ENCODE measurements at places on chromosomes 13 and 19.

DNA sequence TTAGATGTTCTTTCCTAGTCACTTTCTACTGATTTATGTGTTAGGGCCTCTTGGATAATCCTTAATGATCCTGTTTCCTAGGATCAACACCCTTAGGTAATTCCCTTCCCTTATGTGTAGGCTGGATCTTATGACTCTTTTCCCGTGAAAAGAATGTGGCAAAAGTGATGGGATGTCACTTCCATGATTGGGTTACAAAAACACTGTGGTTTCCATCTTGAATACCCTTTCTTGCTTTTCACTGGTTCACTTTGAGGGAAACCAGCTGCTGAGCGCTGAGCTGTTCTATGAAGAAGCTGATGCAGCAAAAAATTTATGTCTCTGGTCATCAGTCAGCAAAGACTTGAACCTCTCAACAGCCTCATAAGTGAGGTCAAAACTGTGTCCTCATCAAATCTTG lies 609.4 kb downstream of the OLFM4 start:
- DNase-seq: no peak

- no peak for DNase-seq
Measured at GRCh38 chr19:10625003-10625761, at the start of gene SLC44A2. TSS of gene SLC44A2 (plus strand) at chr19:10625553. CDS start at chr19:10625634, 81 bp downstream.

- DNase-seq: no peak
Measured at GRCh38 chr13:101291206-101291605, 125.1 kb downstream of the NALCN start.

GRCh38 chr13:75153834-75154233 lies 328.1 kb downstream of the TBC1D4 start:
- peak; percentile 33 for DNase-seq

DNA sequence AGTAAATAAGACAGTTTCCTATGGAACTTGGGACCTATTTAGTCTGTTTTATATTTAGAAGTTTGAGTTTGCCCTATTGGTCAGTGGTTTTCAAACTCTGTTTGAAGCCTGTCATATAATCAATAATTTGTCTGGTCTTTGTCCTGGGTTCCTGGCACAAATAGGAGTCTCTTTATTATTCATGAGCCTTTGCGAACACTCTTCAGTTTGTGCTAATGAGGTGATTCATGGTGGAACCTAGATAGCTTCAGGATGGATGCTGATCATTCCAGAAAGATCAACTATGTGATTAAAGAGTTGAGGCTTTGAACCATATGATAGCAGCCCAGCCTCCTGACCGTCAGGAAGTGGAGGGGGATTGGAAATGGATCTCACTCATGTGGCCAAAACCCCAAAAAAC lies 10.0 kb upstream of the VWA8 start:
- no peak for DNase-seq

DNA sequence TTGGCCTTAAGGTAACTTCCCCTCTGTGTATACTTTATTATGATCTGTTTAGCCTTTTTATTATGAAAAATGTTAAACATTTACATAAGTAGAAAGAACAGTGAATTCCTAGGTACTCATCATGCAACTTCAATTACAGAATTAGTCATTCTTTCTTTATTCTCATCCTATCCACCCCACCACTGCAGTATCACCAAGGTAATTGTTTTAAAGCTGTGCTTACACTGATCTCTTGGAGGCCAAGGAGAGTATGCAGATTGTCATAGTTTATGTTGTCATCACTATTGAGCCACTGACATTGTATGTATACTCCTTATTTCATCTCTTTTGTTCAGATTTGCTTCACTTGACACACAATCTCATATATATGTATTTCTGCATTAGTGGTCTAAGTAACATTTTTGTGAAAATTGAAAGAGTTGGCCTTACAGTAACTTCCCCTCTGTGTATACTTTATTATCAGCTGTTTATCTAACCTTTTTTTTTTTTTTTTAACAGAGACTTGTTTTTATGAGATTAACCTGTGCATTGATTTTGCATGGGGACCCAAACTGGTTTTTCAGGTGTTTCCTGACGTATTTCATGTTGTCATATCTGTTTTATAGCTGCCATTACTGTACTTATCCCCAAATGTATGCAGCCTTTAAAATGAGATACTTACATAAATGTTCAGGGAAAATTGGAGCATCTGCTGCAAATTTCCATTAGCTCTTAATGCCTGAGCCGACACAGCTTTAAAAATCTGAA lies 4.5 kb downstream of the ZNF507 start:
- no peak for DNase-seq

- DNase-seq: no peak
Measured at GRCh38 chr13:30376426-30377311, 45.6 kb upstream of the UBE2L5 start.

DNA sequence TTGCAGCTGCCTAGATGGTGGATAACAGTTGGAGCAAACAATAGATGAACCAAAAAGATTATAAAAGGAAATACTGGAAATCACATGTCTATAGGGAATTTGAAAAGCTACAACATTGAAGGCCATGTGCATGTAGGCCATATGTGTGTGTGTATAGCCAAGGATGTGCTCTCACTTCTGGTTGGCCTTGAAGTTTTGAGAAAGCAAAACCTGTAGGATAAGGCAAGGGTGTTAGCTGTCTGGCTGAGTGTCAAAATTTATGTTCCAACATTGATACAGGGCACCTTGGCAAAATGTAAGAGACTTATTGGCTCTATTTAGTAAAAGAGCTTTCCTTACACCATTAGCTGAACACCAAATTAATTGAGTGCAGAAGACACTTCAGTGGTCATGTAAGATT lies 1723.6 kb upstream of the PCDH20 start:
- no peak for DNase-seq

DNA sequence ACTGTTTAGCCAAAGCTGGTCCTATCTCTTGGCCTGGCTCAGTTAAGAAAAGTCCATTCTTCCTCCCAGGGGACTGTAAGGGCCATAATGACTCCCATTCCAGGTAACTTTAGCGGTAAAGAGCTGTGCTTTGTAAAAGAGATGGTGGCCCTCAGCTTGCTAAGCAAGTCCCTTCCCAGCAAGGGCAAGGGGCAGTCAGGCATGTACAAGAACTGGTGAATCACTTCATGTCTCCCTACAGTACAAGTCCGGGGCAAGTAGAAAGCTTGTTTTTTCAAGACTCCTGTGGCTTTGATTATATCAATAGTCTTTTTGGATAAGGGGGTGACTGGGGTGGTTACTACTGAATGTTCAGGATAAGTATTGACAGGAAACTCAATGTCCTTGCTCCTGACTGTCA lies 88.9 kb downstream of the SLC25A15 start:
- no peak for DNase-seq

DNA sequence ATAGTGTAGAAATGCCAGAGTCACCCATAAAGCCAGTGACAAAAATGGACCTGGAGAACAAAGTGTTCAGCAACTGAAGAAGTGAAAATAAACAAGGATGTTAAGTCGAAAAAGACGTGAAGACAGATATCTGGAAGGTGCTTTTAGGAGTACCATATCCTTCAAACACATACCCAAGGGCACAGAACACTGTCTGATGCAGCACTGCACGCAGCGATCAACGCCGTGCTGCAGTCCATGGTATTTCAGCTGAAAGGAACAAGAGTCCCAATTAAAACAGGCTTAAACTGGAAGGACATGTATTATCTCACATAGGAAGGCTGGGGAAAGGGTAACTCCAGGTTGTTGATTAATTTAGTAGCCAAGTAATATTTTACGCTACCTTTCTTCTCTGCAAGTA lies 108.2 kb downstream of the SGCG start:
- DNase-seq: no peak

DNA sequence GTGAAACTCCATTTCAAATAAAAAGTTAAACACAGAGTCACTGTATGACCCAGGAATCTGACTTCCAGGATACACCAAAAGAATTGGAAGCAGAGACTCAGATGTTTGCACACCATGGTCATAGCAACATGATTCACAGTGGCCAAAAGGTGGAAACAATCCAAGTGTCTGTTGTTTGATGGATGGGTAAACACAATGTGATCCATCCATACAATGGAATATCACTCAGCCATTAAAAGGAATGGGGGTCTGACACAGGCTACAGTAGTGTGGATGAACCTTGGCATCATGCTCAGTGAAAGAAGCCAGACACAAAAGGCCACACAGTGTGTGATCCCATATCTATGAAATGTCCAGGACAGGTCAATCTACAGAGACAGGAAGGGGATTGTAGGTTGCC lies 174.3 kb downstream of the PTPRS start:
- no peak for DNase-seq

GRCh38 chr13:28451482-28452217 lies 43.3 kb downstream of the FLT1 start:
- DNase-seq: no peak

GRCh38 chr13:37107868-37108267 lies 2.4 kb upstream of the CSNK1A1L start:
- DNase-seq: no peak

DNA sequence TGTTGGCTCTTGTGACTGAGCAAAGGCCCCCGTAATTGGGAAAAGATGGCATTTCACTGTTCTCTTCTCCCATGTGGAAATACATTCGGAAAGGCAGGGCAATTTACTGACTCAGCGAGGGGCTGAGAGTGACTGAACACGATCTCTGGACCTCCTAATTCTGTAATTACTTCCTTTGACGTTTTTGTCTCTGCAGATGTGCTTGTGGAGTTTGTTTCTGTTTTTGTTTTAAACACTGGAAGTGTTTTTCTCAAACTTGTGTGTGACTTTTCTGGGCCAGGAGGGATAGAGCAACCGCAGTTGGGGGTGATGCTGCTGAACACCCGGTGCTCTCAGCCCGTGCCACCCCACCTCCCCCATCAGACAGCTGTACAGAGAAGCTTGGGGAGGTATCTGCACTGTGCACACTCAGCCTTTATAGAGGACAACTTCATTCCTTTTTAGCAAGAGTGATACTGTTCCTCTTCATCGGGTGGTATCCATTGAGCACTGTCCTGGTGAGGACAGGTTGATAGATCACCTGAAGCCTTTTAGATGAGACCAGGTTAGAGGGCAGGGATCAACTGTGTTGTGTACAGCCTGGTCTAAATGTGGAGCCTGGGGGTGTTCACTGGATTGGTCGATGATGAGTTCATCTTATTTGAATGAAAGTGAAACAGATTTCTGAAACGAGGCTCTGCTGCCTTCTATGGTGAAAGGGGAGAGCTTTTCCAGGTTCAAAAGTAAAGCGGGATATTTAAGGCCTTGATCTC lies 117.4 kb downstream of the ESD start:
- peak; percentile 78 for DNase-seq

- no peak for DNase-seq
Measured at GRCh38 chr13:83423381-83423780, 458.9 kb downstream of the SLITRK1 start.

DNA sequence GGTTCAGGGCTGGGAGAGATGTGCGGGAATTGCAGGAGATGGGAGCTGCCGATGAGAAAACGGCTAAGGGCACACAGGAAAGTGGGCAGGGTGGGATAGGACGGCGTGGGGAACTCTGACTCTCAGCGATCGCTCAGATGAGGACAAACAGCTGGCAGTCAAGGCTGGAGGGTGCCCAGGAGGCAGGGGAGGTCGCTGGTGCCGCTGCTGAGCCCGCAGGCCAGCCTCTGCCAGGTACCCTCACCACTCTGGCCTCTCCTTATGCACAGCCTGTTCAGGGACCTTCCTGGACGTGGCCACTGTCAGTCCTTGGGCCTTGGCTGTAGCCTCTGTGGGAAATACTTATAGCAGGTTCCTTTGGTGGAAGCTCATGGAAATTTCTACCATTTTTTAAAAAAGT lies 308.6 kb downstream of the TEX29 start:
- no peak for DNase-seq

DNA sequence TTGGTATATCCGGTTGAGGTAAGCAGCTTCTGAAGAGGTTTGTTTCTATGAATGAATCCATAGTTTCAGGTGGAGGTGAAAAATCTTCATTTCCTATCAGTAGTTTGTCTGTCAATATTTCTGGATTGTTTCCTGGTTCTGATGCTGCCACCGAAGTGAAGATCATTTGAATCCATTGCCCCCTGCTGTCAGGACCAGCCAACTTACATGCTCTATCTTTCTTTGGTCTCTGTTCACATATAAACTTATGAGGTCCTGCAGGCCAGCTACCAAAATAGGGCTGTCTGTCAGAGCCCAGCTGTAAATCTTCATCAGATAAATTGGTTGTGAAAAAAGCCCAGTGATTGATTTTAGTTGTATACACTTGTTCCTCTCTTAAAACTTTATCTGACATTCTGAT lies 15.2 kb upstream of the N4BP2L1 start:
- DNase-seq: peak; percentile 59

DNA sequence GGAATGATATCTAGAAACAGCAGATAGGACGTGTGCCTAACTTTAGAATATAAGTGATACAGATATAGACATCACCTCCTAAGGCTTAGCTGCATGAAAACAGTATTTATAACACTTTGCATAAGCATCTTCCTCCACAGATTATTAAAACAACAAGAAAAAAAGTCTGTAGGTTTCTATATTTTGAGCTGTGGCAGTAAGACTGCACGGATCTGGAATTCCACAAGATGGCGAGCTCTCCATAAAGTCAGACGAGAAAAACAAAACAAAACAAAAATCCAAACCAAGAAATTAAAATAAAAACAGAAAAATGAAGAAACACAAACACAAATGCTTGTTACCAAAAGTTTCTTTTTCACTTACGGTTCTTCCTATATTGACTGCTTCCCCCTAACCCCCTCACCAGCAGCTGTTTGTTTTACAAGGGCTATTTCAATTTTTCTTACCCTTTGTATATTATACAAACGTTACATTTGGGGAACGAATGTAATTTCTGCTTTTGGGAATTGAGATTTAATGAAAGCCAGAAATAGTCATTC lies 285.8 kb downstream of the MYO16 start:
- peak; percentile 44 for DNase-seq

GRCh38 chr19:20259615-20260014 lies 92.6 kb downstream of the ZNF486 start:
- no peak for DNase-seq

DNA sequence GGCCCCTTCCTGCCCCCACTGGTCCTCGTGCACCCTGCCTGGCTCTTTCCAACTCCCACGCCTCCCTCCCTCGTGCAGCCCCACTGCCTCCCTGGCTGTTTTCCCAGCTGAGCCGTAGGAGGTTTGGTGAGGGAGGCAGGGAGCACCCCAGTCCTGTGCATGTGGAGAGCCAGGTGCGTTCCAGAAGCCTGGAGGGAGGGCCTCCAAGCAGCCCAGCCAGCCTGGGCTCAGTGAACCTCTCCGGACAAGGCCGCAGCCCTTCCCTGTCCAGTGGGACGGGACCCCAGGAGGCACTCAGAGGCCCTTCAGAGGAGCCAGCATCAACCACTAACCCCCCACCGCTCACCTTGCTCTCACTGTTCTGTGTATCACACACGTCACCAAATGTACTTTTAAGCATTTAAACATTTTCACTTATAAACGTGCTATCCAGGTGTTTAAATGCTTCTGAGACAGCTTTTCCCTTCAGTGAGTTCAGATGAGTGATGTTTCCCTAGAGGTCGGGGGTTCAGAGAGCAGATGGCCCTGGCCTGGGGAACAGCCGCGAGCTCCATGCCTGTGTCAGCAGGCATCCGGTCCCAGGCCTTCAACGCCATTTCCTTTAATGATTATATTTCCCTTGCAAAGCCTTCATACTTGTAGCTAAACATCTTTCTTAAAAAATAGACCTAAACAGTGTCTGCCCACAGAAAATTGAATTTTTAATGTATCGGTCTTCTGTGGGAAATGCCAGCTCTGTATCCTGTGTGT lies 122.6 kb downstream of the ATP11A start:
- no peak for DNase-seq

GRCh38 chr13:40592035-40592434 lies 74.4 kb downstream of the FOXO1 start:
- DNase-seq: no peak
